ENCODE measurements at places on chromosomes 2 and 18.

DNA sequence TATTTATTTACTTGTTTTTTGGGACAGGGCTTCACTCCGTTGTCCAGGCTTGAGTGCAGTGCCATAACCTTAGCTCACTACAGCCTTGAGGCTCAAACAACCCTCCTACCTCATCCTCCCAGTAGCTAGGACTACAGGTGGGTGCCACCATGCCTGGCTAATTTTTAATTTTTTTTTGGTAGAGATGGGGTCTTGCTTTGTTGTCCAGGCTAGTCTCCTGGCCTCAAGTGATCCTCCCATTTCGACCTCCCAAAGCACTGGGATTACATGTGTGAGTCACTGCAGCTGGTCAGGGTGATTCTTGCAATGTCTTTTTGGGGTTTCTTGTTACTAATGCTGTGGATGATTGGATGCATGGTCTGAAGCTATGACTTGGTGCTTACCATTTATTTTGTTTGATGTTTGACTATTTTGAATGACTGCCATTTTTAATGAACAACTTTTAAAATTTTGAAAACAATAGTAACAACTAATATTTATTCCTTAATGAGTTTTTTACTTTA is 6.5 kb downstream of the CERS6 start:
- no peak for DNase-seq

GRCh38 chr2:211455216-211455841 is 898.9 kb downstream of the CPS1 start:
- DNase-seq: peak; percentile 35

GRCh38 chr18:55510809-55511208 is 77.2 kb downstream of the TCF4 start:
- no peak for DNase-seq

- no peak for DNase-seq
These were observed 340.1 kb upstream of the GYPC start for GRCh38 chr2:126315828-126316227.

GRCh38 chr2:119231975-119232665 is 8.5 kb downstream of the STEAP3 start:
- peak; percentile 30 for DNase-seq

DNA sequence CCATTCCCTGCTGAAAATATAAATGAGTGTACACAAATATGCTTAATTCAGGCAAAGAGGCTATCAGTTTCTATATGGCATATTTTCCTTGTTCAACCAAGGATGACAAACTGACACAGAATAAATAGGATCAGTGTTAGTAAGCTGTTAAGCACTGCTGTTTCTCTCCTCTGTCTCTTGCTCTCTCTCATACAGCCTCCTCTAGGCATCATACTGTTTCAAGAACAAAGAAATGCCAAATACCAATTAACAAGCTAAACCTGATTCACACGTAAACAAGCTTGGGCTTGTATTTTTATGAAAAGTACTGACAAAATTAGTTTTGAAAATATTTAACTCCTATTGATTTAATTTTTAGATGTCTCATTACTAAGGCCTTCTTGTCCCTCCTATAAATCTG is 1027.2 kb upstream of the ACVR2A start:
- DNase-seq: no peak

- DNase-seq: no peak
These were observed 92.6 kb downstream of the SMIM21 start for GRCh38 chr18:75334869-75335268.

DNA sequence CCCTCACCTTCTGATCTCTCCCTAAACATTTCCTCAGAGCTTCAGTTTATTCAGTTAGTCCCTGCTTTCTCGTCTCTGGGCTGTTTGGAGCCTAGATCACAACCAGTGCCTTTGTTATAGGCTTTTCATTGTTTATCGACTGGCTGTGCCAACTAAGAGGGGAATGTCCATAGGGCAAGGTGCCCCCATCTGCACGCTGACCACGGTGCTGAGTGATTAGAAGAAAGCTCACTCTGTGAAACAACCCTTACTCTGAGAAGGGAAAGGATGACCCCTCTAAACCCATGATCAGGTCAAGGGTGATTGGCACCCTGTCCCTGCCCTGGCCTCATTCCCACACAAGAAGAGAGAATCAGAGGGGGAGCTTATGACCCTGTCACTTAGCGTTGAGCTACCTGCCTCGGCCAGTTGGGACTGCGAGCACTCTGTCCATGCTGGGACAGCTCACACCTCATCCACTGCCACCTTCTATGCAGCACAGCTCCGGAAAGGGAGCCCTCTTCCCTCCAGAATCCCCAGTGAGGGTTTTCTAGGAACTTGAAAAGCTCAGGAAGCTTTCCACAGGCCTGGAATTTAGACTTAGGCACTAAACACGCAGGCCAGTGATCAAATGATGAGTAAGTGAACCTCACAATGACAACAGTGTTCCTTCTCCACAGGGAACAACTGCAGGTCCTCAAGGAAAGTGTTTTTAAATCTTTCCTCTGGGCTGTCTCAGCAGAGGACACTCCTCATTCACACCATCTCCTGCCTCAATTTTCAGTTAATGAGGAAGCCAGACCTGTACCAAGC is 2.3 kb upstream of the ACTG2 start:
- no peak for DNase-seq

DNA sequence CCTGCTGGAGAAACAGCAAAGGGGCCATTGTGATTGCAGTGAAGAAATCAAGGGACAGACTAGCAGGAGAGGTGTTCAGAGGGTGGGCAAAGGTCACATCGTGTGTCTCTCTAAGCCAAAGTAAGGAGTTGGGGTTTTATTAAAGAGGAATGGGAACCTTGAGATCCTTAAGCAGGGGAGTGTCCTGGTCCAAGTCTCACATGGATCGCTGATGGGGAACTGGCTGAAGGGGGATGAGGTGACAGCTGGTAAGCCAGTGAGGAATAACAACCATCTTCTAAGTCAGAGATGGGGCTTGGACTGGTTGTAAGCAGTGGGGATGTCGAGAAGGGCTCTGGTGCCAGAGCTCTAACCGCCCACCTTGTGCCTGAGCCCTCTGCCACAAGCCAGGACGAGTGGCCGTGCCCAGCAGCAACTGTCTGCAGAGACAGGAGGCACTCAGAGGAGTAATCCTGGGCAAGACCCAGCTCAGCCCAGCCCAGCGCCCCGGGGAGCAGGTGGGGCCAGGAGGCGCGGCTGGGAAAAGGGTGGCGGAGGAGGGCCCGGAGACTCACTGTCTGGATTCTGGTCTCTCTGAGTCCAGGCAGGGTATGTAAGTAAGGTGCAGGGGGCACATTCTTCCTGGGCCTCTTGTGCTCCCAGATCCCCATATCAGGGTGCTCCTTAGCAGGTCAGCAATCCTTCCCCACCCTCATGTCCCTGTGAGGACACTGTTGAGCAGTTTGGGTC is 13.7 kb downstream of the WNT10A start:
- DNase-seq: no peak

Measured in GM12865 (cell line).